ENCODE measurements at places on chromosomes 4 and X.
A peak's percentile ranks its signal among the peaks of the same experiment; 100 is the strongest.

DNA sequence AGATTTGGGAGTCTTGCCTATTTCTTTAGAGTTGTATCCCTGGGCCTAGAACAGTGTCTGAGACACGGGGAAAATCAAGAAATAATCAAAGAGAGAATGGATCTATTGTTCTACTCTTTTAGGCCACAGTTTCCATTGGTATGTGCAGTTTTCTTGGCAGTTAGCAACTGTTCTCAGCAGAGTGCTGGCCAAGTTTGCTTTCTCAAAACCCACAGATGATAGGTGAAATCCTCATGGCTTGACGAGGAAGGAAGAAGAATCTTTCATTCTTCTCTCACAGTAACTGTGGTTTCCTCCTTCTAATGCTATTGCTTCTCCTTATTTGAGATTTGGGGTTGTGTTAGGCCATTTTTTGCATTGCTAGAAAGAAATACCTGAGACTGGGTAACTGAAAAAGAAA is 42.2 kb downstream of the AGA start:
- H3K4me3 ChIP-seq, result no peak overlapping the region
- peaks cover 6% of the 10 kb centered on the region for H3K36me3 ChIP-seq
- no peak for DNase-seq
- H3K27me3 ChIP-seq, result no peaks in the 10 kb centered on the region

GRCh38 chrX:14913241-14913640 is 40.0 kb downstream of the MOSPD2 start:
- no peak overlapping the region for H3K4me3 ChIP-seq
- peaks cover 17% of the 10 kb centered on the region for H3K36me3 ChIP-seq
- no peaks in the 10 kb centered on the region for H3K4me1 ChIP-seq
- no peak for DNase-seq
- H3K27me3 ChIP-seq, result no peaks in the 10 kb centered on the region
- no peak overlapping the region for H3K27ac ChIP-seq

- no peak for DNase-seq
- no peak overlapping the region for H3K4me3 ChIP-seq
- H3K4me1 ChIP-seq, result no peaks in the 10 kb centered on the region
- H3K27me3 ChIP-seq, result no peaks in the 10 kb centered on the region
- no peak overlapping the region for H3K27ac ChIP-seq
- H3K36me3 ChIP-seq, result peaks cover 3% of the 10 kb centered on the region
Observed at GRCh38 chr4:139509727-139510410, 46.1 kb downstream of the SETD7 start.

- DNase-seq, result no peak
- H3K27me3 ChIP-seq, result no peaks in the 10 kb centered on the region
- H3K4me3 ChIP-seq, result no peak overlapping the region
- H3K36me3 ChIP-seq, result no peaks in the 10 kb centered on the region
- H3K27ac ChIP-seq, result no peak overlapping the region
Observed at GRCh38 chr4:179894066-179894778, 2349.0 kb upstream of the TENM3 start.

DNA sequence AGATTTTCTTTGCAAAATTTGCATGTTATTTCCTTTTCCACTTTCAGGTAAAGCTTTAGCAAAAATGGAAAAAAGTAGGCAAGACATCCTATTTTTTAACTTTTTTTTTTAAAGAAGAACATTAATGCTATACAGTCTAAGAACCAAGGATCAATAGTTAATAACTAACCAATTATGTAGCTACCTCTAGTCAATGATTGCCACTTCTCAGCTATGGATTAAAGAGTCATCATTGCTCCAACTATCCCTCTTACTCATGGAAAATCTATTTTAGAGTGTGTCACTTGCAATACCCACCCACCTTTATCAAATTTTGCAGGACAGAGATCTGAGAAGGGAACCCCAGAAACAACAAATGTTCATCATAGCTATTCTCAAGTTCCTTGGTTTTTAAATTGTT is 223.1 kb downstream of the ANK2 start:
- H3K36me3 ChIP-seq, result peaks cover 8% of the 10 kb centered on the region
- no peaks in the 10 kb centered on the region for H3K27me3 ChIP-seq
- DNase-seq, result no peak
- H3K4me1 ChIP-seq, result no peaks in the 10 kb centered on the region
- H3K4me3 ChIP-seq, result no peak overlapping the region

- H3K27ac ChIP-seq, result no peak overlapping the region
- H3K27me3 ChIP-seq, result no peaks in the 10 kb centered on the region
- no peaks in the 10 kb centered on the region for H3K4me1 ChIP-seq
- no peak for DNase-seq
- H3K4me3 ChIP-seq, result no peak overlapping the region
Observed at GRCh38 chrX:7950865-7951264, 23.7 kb upstream of the PNPLA4 start.

- peak overlapping the region; percentile 31 for H3K4me3 ChIP-seq
- peaks cover 2% of the 10 kb centered on the region for H3K36me3 ChIP-seq
- DNase-seq, result no peak
- no peak overlapping the region for H3K27ac ChIP-seq
- peaks cover 20% of the 10 kb centered on the region for H3K4me1 ChIP-seq
Observed at GRCh38 chr4:13534344-13535063, 9.8 kb downstream of the NKX3-2 start.

DNA sequence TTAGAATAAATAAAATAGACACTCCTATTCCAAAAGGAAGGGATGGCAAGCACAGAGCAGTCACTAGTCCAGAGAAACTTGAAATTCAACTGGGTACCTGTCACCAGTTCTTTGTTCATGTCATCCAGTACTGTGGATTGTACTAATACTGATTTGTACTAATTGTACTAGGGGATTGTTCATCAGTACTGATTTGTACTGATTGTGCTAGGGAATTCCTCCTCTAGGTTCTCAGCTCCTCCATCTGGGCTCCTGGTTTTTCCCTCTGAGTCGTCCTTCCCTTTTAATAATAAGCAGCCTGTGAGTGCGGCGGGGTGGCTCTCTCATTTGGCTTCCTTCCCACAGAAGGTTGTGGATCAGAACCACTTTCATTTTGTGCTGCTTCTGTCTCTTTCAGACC is 31.0 kb upstream of the SOD3 start:
- no peak overlapping the region for H3K4me3 ChIP-seq
- no peak for DNase-seq
- H3K27me3 ChIP-seq, result no peaks in the 10 kb centered on the region
- H3K4me1 ChIP-seq, result no peaks in the 10 kb centered on the region
- H3K27ac ChIP-seq, result no peak overlapping the region

GRCh38 chr4:33831442-33832066 is 2412.8 kb downstream of the ARAP2 start:
- no peak for DNase-seq
- H3K27me3 ChIP-seq, result no peaks in the 10 kb centered on the region
- H3K4me3 ChIP-seq, result no peak overlapping the region
- no peak overlapping the region for H3K27ac ChIP-seq

- H3K36me3 ChIP-seq, result peaks cover 4% of the 10 kb centered on the region
- no peak overlapping the region for H3K4me3 ChIP-seq
- H3K4me1 ChIP-seq, result peaks cover 13% of the 10 kb centered on the region
- H3K27me3 ChIP-seq, result no peaks in the 10 kb centered on the region
- no peak overlapping the region for H3K27ac ChIP-seq
- DNase-seq, result no peak
Observed at GRCh38 chrX:9153300-9153699, 119.4 kb upstream of the FAM9B start.

GRCh38 chrX:12751887-12752286 is 39.3 kb upstream of the PRPS2 start:
- no peaks in the 10 kb centered on the region for H3K36me3 ChIP-seq
- no peak overlapping the region for H3K4me3 ChIP-seq
- H3K27ac ChIP-seq, result peak overlapping the region; percentile 19
- no peaks in the 10 kb centered on the region for H3K4me1 ChIP-seq

DNA sequence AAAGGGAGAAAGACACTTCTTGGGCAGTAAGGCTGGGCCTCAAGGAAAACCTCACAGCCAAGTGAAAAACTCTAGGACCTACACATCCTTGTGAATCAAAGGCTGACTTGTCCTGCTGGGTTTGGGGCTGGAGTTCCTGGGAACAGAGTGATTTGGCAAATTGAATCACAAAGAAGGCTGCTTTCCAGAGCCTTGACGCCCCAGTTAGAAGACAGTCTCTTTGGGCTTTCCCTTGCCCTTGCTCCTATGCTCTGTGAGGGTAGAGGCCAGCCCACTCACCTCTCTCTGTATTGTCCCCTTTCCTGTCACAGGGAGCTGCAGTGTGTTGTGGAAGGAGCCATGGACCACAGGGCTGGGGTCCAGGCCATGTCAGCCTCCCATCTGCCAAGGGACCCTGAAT is 9.6 kb downstream of the AMER1 start:
- DNase-seq, result no peak
- H3K27ac ChIP-seq, result no peak overlapping the region
- no peaks in the 10 kb centered on the region for H3K27me3 ChIP-seq

DNA sequence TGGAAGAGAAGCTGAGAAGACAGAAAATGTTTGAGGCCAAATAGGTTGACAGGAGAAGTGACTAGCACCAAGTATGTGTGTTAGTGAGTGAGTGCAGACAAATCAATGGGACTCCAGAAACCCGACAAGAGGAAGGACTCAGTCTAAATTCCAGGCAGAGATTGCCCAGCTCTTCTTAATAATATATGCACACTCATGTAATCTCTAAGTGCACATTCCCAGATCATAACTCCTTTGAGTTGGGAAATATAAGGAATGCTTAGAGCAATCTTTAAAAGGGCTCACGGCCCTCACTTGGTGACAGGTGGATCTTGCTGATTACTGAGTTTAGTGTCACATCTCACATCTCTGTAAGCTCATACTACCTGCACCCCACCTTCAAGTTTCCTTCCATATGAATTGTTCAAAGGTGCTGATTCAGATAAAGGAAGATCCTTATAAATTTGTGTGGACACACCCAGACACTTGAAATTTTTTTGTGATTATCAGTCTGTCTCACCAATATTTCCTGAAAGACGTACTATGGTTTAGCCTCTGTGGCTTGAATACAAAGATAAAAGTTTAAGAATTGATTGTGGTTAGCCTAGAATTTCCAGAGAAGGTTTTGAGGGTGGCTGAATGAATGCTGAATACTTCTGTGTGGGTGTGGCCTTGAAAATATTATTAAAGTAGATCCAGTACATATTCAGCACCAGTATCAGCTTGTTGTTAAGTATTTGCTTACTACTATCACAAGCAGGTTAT is 205.1 kb upstream of the UGT8 start:
- DNase-seq, result no peak
- H3K4me3 ChIP-seq, result no peak overlapping the region
- no peaks in the 10 kb centered on the region for H3K4me1 ChIP-seq
- H3K27ac ChIP-seq, result no peak overlapping the region
- no peaks in the 10 kb centered on the region for H3K36me3 ChIP-seq

- DNase-seq, result no peak
- H3K4me3 ChIP-seq, result no peak overlapping the region
- H3K27me3 ChIP-seq, result no peaks in the 10 kb centered on the region
- peaks cover 7% of the 10 kb centered on the region for H3K4me1 ChIP-seq
- H3K36me3 ChIP-seq, result peaks cover 14% of the 10 kb centered on the region
Observed at GRCh38 chrX:56763556-56764152, 34.6 kb downstream of the NBDY start.

DNA sequence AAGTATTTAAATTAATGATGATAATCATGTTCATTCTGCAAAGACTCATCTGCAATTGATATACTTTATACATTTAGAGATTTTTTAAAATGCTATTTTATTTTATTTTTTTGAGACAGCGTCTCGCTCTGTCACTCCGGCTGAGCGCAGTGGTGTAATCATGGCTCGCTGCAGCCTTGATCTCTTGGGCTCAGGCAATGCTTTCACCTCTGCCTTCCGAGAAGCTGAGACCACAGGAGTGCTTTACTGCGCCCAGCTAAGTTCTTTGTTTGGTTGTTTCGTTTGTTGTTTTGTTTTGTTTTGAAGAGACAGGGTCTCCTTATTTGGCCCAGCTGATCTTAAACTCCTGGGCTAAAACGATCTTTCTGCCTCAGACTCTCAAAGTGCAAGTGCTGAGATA is 1541.0 kb downstream of the PCDH7 start:
- H3K4me1 ChIP-seq, result no peaks in the 10 kb centered on the region
- H3K27me3 ChIP-seq, result no peaks in the 10 kb centered on the region
- H3K4me3 ChIP-seq, result no peak overlapping the region
- no peak overlapping the region for H3K27ac ChIP-seq
- no peaks in the 10 kb centered on the region for H3K36me3 ChIP-seq
- no peak for DNase-seq

DNA sequence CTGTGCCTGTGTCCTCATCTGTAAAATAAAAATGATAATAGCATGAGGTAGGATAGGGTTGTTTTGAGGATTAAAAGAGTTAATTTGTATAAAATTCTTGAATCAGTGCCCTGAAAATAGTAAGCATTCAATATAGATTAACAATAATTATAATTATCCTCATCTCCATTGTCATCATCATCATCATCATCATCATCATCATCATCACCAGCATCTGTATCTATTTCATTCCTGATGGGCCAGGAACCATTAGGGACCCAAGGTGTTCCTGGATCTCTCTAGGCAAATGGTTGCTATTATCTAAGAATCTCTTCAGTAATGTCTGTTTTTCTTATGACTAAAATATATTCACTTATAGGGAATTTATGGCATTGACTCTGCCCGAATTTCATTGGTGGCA is 31.6 kb downstream of the RASSF6 start:
- no peak overlapping the region for H3K27ac ChIP-seq
- H3K27me3 ChIP-seq, result no peaks in the 10 kb centered on the region
- H3K4me3 ChIP-seq, result no peak overlapping the region
- H3K4me1 ChIP-seq, result no peaks in the 10 kb centered on the region
- DNase-seq, result no peak

- no peaks in the 10 kb centered on the region for H3K36me3 ChIP-seq
- peak; percentile 8 for DNase-seq
- H3K27ac ChIP-seq, result no peak overlapping the region
- H3K4me1 ChIP-seq, result no peaks in the 10 kb centered on the region
- H3K27me3 ChIP-seq, result no peaks in the 10 kb centered on the region
- H3K4me3 ChIP-seq, result no peak overlapping the region
Observed at GRCh38 chr4:48033825-48034413, 17.3 kb downstream of the NIPAL1 start.

DNA sequence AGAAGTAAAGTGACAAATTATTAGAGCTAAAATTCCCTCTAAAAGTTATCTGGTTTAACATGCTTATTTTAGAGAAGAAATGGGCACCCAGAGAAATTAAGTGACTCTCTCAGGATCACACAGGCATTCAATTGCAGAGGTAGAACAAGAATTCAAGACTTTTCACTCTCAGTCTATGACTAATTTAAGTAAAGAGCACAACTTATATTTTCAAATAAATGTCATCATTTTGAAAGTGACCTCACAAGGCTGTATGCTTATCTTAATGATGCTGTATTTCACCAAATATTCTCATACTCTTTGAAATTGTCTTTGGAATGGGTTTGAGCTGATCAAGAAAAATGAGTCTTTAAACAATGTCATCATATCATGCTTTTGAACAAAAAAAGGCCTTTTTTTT is 15.3 kb downstream of the GPR174 start:
- no peaks in the 10 kb centered on the region for H3K27me3 ChIP-seq
- H3K27ac ChIP-seq, result no peak overlapping the region

GRCh38 chr4:189765301-189765700 is 175.4 kb upstream of the FRG1 start:
- no peaks in the 10 kb centered on the region for H3K36me3 ChIP-seq
- no peaks in the 10 kb centered on the region for H3K27me3 ChIP-seq
- no peak for DNase-seq
- no peak overlapping the region for H3K27ac ChIP-seq
- H3K4me1 ChIP-seq, result no peaks in the 10 kb centered on the region
